ENCODE measurements at places on chromosomes 1 and 21. TPM values are rescaled to one million over a fixed set of nuclear protein-coding genes. Genes with fewer than 3 reads are reported as not detected.

GRCh38 chr1:12014141-12014991, 4.9 kb upstream of the MIIP start:
- no peak for DNase-seq

DNA sequence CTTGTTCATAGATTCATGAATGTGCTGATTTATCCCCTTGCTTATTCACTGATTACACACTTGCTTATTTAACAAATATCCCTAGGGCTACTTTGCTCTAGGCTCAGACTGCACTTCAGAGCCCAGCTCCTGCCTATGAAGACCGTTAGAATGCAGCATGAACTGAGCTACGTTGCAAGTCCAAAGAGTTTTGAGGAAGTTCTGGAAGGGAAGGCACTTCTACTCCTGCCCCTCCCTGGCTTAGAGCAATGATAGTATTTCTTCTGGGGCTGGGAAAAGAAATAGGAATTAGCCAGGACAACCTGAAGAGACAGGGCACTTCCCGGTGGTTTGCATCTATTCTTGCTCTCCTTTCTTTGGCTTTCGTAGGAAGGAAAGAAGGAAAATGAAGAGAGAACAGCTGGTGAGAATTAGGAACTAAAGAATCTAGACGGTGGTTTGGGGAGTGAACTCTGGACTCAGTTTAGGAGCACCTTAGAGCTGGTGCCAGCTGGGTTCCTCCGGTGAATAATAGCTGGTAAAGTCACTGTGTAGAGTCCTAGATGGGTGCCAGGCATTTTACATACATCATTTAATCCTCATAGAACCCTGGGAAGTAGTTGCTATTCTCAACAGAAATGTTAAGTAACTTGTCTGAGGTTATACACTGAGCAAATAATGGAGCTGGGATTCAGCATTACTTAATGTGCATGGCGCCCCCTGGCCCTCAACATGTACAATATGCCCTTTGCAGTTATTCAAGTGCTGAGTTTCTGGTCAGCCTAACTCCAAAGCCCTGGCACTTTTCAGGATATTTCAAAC, 65.9 kb downstream of the NDUFS5 start:
- no peak for DNase-seq

The HSF2BP gene
- 1.2 TPM for total RNA-seq

The NBPF4 gene
- total RNA-seq, result not detected

GRCh38 chr1:202562444-202563060, 147.7 kb downstream of the SYT2 start:
- no peak for DNase-seq

GRCh38 chr1:18926315-18927081, 24.1 kb upstream of the ALDH4A1 start:
- DNase-seq, result no peak

Data from esophagus muscularis mucosa (tissue), 4 donors.